Lower lobe of right lung (tissue), 2 donors: ENCODE measurements at places on chromosomes 11 and 22. TPM values are rescaled to one million over a fixed set of nuclear protein-coding genes. Genes with fewer than 3 reads are reported as not detected.

BIRC3 gene
- 17.8 TPM for total RNA-seq

XKR3 gene
- 0.30 TPM for total RNA-seq

EFCAB6 gene
- 5.8 TPM for total RNA-seq

RHOD gene
- total RNA-seq = 12.2 TPM

TRIM64C gene
- not detected for total RNA-seq

SYCE3 gene
- not detected for total RNA-seq

ACCSL gene
- not detected for total RNA-seq

SMCO4 gene
- total RNA-seq = 73.5 TPM

DNAJB7 gene
- total RNA-seq = not detected

C11orf97 gene
- 2.5 TPM for total RNA-seq

PCF11 gene
- 58.6 TPM for total RNA-seq

ARFIP2 gene
- 38.8 TPM for total RNA-seq

TMEM45B gene
- 13.8 TPM for total RNA-seq

JAML gene
- 163 TPM for total RNA-seq

TPBGL gene
- 0.47 TPM for total RNA-seq
